ENCODE measurements at places on chromosomes 13 and 19. TPM values are rescaled to one million over a fixed set of nuclear protein-coding genes. Genes with fewer than 3 reads are reported as not detected.

The SRRM5 gene
- total RNA-seq, result 0.80 TPM

The METTL21C gene
- not detected for total RNA-seq

The STX10 gene
- total RNA-seq, result 53.0 TPM

The ZNF154 gene
- total RNA-seq, result not detected

The ZNF799 gene
- 1.7 TPM for total RNA-seq

The PTH2 gene
- not detected for total RNA-seq

The THSD8 gene
- 16.4 TPM for total RNA-seq

The GTF3A gene
- total RNA-seq, result 100 TPM

The VN1R4 gene
- total RNA-seq, result not detected

The CEACAM20 gene
- total RNA-seq, result not detected
